NCI-H69 (cell line): ENCODE measurements at places on chromosomes 3 and 15.

GRCh38 chr3:95082191-95082590, 1019.3 kb downstream of the NSUN3 start:
- no peak for DNase-seq

DNA sequence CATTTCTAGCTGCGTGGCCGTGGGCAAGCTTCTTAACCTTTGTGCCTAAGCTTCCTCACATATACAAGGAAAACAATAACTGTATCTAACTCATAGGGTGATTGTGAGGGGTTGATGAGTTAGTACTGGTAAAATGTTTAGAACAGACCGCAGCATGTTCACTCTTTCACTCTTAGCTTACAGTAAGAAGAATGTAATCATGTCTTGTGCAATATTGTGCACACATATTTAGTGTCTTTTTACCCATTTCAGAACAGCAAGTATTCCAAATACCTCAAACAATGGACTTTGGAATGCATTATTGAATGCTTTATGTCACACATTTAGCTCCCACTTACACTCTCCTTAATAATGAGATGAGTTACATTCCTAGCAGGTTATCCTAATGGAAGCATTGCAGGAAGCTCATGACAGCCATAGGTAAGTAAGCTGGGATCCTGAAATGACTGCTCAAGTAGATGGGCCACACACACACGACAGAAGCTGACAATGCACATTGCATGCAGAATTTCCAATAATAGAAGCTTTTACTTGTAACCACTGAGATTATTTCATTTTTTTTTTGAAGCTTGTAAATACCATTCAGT, 468.9 kb upstream of the WNT5A start:
- no peak for DNase-seq

- no peak for DNase-seq
Measured at GRCh38 chr15:99592145-99592791, 26.5 kb downstream of the MEF2A start.

GRCh38 chr3:6608843-6609242, 252.1 kb upstream of the GRM7 start:
- DNase-seq: no peak

- no peak for DNase-seq
Measured at GRCh38 chr15:50797926-50798325, 32.4 kb upstream of the SPPL2A start.

- DNase-seq: peak; percentile 89
Measured at GRCh38 chr3:62876064-62876463, 848 bp upstream of the CADPS start.

- no peak for DNase-seq
Measured at GRCh38 chr3:149820183-149820582, 7.2 kb downstream of the RNF13 start.

DNA sequence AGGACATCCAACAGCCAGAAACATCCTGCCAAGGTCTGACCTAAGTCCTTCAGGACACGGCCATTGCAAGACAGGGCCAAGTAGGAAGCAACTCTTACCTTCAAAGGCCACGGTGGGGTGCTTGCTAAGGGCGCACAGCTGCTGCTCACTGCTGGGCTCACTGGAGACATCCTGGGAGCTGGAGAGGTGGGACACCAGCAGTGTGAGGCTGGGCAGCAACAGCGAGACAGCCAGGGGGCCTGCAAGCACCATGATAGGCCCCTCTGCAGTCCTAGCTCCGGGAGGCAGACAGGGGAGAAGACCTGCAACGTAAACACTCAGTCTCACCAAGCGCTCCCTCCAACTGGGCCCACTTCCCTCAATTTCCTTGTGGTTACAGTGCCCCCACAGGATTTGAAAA, 79.2 kb downstream of the SEMA5B start:
- peak; percentile 16 for DNase-seq

- no peak for DNase-seq
Measured at GRCh38 chr15:90817117-90818057, 51.0 kb upstream of the FURIN start.
